ENCODE measurements at places on chromosomes 16 and 17. TPM values are rescaled to one million over a fixed set of nuclear protein-coding genes. Genes with fewer than 3 reads are reported as not detected.

SOX15 gene
- 0.84 TPM for total RNA-seq

ZP2 gene
- not detected for total RNA-seq

MRPS23 gene
- 50.0 TPM for total RNA-seq

GINS2 gene
- 82.2 TPM for total RNA-seq

KRTAP4-9 gene
- not detected for total RNA-seq

KRTAP16-1 gene
- total RNA-seq, result not detected

KIF18B gene
- 93.1 TPM for total RNA-seq

PROCA1 gene
- total RNA-seq, result 11.7 TPM

ANKRD40CL gene
- not detected for total RNA-seq

CD7 gene
- total RNA-seq, result not detected

ADAD2 gene
- total RNA-seq, result not detected

KRTAP2-2 gene
- not detected for total RNA-seq

SHCBP1 gene
- 18.7 TPM for total RNA-seq

- peaks cover 48% of the 10 kb centered on the region for H3K27me3 ChIP-seq
- H3K4me3 ChIP-seq, result no peak overlapping the region
Measured at GRCh38 chr16:2795395-2796143, 2.7 kb upstream of the PRSS41 start.

DNA sequence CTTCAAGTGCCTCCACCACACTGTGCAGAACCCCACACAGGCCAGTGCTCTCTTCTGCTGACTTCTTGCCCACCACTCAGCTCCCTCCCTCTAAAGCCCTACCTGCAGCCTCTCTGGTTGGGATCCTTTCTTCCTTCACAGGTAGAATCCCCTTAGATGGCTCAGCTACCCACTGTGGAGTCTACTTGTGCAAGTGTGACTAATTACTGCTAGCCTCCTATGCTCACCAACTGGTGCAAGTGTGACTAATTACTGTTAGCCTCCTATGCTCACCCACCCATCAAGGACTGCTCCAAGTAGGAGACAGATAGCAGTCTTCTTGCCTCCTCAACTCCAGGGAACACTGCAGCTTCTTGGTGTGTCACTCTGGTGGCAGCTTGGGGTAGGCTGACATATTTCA lies 43.6 kb downstream of the TEX14 start:
- H3K4me1 ChIP-seq, result no peaks in the 10 kb centered on the region
- no peak for DNase-seq
- H3K27me3 ChIP-seq, result no peaks in the 10 kb centered on the region
- no peak overlapping the region for H3K4me3 ChIP-seq
- no peak overlapping the region for H3K27ac ChIP-seq

GRCh38 chr17:42111265-42111636 lies 1.3 kb downstream of the DHX58 start:
- no peak overlapping the region for H3K27ac ChIP-seq
- peaks cover 7% of the 10 kb centered on the region for H3K4me1 ChIP-seq
- DNase-seq, result no peak
- peaks cover 6% of the 10 kb centered on the region for H3K27me3 ChIP-seq

DNA sequence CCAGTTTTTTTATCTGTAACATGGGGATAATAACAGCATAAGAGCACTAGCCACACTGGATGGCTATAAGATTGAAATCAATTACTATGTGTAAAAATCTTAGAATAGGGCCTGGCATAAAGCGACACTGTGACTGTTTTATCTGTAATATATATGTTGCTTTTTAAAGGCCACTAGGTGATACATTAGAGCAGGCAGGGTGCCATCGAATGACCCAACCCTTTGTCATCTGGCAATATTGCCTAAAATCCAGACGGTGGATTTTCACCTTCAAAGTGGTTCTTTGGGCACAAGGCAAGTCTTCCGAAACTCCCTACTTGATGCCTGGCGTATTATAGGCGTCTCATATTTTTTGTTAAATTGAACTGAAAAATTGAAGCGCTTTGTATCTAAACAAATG lies 69.1 kb downstream of the PRKCA start:
- H3K36me3 ChIP-seq, result no peaks in the 10 kb centered on the region
- peaks cover 5% of the 10 kb centered on the region for H3K27me3 ChIP-seq
- no peak overlapping the region for H3K4me3 ChIP-seq
- DNase-seq, result no peak
- no peak overlapping the region for H3K27ac ChIP-seq

GRCh38 chr16:20940871-20941635 lies 40.5 kb downstream of the LYRM1 start:
- H3K4me3 ChIP-seq, result no peak overlapping the region
- no peak for DNase-seq
- H3K36me3 ChIP-seq, result no peaks in the 10 kb centered on the region
- H3K27me3 ChIP-seq, result no peaks in the 10 kb centered on the region
- no peaks in the 10 kb centered on the region for H3K4me1 ChIP-seq
- H3K27ac ChIP-seq, result no peak overlapping the region

GRCh38 chr16:3127745-3128144 lies 7.1 kb upstream of the ZNF213 start:
- peak overlapping the region; percentile 69 for H3K4me3 ChIP-seq
- H3K27ac ChIP-seq, result no peak overlapping the region
- peaks cover 9% of the 10 kb centered on the region for H3K36me3 ChIP-seq
- peaks cover 40% of the 10 kb centered on the region for H3K4me1 ChIP-seq

DNA sequence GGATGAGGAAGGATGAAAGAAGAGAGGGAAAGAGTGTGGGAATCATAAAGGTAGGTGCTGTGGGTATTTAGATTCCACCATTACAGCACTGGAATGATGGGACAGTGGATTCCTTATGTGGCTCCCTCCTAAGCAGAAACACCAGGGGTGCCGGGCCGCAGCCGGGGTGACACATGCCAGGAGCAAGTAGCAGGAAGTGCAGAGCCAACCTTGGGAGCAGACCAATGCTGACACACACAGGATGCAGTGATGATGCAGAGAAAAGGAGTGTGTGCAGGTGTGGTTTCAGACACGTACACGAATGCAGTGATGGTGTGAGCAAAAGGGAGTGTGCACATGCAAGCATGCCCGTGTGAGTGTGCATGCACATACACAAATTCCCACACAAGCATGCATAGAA lies 338.0 kb downstream of the SLC39A11 start:
- no peaks in the 10 kb centered on the region for H3K36me3 ChIP-seq
- DNase-seq, result no peak
- H3K4me1 ChIP-seq, result peaks cover 7% of the 10 kb centered on the region
- no peaks in the 10 kb centered on the region for H3K27me3 ChIP-seq

DNA sequence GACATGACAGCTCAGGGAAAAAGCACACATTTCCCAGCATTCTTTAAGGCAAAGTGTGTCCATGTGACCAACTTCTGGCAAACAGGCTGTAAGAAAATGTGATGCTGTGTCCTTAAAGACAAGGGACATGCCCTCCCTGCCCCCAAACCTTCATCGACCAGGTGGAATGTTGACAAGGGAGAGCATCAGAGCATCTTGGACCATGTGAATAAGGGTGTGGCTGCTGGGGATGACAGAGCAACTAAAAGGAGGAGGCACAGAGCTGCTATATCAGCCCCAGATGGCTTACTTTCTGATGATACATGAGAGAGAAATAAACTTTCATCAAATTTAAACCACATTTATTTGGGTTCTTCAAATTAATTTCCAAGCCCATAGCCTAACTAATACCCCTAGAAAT lies 2.2 kb upstream of the ZNF23 start:
- no peak for DNase-seq
- H3K4me1 ChIP-seq, result peaks cover 29% of the 10 kb centered on the region
- no peaks in the 10 kb centered on the region for H3K27me3 ChIP-seq
- H3K4me3 ChIP-seq, result no peak overlapping the region
- H3K27ac ChIP-seq, result no peak overlapping the region
- no peaks in the 10 kb centered on the region for H3K36me3 ChIP-seq

DNA sequence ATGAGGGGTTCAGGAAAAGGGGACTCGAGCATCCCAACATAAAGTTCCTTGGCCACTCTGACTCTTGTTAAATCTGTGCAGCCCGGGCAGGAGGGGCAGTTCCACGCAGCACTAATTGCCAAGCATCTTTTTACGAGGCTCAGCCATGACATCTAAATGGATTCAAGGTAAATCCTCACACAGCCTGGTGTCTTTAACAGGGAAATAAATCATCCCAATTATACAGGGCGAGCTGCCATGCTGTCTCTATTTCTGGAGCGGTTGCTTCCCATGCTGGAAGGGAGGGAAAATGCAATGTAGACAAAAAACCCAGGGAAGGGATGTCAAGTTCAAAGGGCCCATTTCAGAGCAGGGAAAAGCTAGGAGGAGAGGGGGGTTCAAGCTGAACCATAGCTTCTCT lies 110.0 kb downstream of the GAS7 start:
- H3K4me3 ChIP-seq, result no peak overlapping the region
- H3K27me3 ChIP-seq, result no peaks in the 10 kb centered on the region
- no peak for DNase-seq
- peaks cover 5% of the 10 kb centered on the region for H3K36me3 ChIP-seq
- H3K4me1 ChIP-seq, result peaks cover 21% of the 10 kb centered on the region

GRCh38 chr17:74165797-74166365 lies 37.6 kb upstream of the RPL38 start:
- no peak for DNase-seq
- no peaks in the 10 kb centered on the region for H3K36me3 ChIP-seq
- no peak overlapping the region for H3K4me3 ChIP-seq
- H3K4me1 ChIP-seq, result peaks cover 7% of the 10 kb centered on the region
- peaks cover 4% of the 10 kb centered on the region for H3K27me3 ChIP-seq
- H3K27ac ChIP-seq, result no peak overlapping the region

DNA sequence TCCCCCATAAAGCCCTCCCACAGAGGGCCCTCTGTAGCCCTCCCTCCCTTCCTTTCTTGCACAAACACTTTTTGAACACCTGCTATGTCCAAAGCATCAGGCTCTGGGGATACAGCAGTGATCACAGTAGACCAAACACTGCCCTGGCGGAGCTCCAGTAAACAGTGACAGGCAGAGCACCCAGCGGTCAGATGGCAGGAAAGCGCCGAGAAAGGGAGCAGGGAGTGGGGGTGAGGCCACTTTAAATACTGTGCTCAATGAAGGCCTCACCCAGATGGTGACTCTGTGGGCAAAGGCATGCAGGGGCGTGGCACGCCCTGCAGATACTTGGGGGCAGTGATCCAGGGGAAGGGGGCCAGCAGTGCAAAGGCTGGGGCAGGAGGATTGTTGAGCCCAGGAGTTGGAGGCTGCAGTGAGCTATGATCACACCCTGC lies 7.6 kb downstream of the PRR29 start:
- no peak overlapping the region for H3K27ac ChIP-seq
- H3K27me3 ChIP-seq, result peaks cover 4% of the 10 kb centered on the region
- no peaks in the 10 kb centered on the region for H3K36me3 ChIP-seq
- DNase-seq, result no peak

GRCh38 chr16:72312828-72313227 lies 140.9 kb upstream of the PMFBP1 start:
- H3K27ac ChIP-seq, result peak overlapping the region; percentile 24
- DNase-seq, result no peak
- peaks cover 9% of the 10 kb centered on the region for H3K4me1 ChIP-seq

GRCh38 chr16:4261557-4262172 lies 11.2 kb downstream of the TFAP4 start:
- peak; percentile 72 for DNase-seq
- no peaks in the 10 kb centered on the region for H3K27me3 ChIP-seq
- no peak overlapping the region for H3K27ac ChIP-seq

GRCh38 chr16:17347624-17348023 lies 123.1 kb downstream of the XYLT1 start:
- no peaks in the 10 kb centered on the region for H3K36me3 ChIP-seq
- DNase-seq, result no peak
- H3K4me1 ChIP-seq, result peaks cover 38% of the 10 kb centered on the region
- no peaks in the 10 kb centered on the region for H3K27me3 ChIP-seq
- H3K4me3 ChIP-seq, result peak overlapping the region; percentile 77
- peak overlapping the region; percentile 93 for H3K27ac ChIP-seq

- H3K4me1 ChIP-seq, result peaks cover 7% of the 10 kb centered on the region
- H3K36me3 ChIP-seq, result no peaks in the 10 kb centered on the region
- DNase-seq, result no peak
- no peak overlapping the region for H3K4me3 ChIP-seq
- no peaks in the 10 kb centered on the region for H3K27me3 ChIP-seq
Measured at GRCh38 chr16:66899945-66900710, 18.6 kb downstream of the CDH16 start.

DNA sequence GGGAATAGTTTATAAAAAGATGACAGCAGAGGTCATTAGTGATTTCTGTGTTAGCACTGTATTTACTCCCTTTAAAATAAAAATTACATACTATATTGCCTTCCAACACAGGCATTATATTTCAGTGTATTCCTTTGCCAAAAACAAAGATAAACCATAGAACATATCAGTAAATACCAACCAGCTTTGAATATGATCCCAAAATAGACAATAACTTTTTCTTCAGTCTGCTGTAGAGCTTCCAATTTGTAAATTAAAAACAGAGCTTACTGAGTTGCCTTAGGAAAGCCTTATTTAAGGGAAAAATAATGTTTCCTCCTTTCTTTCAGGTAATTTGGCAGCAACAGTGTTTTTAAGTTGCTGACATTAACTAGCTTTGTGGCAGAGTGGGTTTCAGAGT lies 352.1 kb upstream of the TBX2 start:
- H3K4me1 ChIP-seq, result peaks cover 9% of the 10 kb centered on the region
- no peak overlapping the region for H3K4me3 ChIP-seq
- DNase-seq, result no peak
- H3K27ac ChIP-seq, result no peak overlapping the region
- no peaks in the 10 kb centered on the region for H3K36me3 ChIP-seq

DNA sequence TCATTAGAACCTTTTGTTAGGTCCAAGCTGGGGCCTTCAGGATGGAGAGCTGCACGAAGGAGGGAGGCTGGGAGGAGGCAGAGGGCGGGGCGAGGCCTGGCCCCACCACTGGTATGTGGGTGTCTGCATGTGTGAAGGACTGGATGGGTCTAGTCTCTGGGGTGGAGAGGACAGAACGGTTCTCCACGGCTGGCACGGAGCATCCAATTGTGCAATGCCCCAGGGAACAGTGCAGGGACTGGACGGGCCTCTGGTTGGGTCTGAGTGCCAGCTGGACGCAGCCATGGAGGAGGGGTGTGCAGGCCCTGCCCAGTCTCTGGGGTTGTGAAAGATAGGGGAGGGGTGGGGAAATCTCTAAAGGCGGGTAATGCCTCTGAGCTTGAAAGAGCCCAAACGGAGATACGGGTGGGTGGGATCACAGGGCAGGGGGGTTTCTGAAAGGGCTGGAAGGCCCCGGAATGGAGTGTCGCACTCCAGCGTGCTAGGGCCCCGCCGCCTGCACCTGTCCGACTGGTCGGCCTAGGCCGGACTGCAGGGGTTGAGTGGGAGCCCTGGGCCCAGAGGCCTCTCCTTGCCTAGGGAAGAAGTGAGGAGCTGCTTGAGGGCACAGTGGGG lies 1.6 kb downstream of the PPL start:
- no peak overlapping the region for H3K27ac ChIP-seq
- H3K4me3 ChIP-seq, result no peak overlapping the region
- no peaks in the 10 kb centered on the region for H3K36me3 ChIP-seq
- peaks cover 73% of the 10 kb centered on the region for H3K27me3 ChIP-seq
- H3K4me1 ChIP-seq, result peaks cover 4% of the 10 kb centered on the region
- no peak for DNase-seq
